ENCODE measurements at places on chromosomes 5 and 9. TPM values are rescaled to one million over a fixed set of nuclear protein-coding genes. Genes with fewer than 3 reads are reported as not detected.

GRCh38 chr9:98856982-98857381, 49.5 kb downstream of the GALNT12 start:
- H3K4me3 ChIP-seq, result no peak overlapping the region
- no peak for DNase-seq
- no peak overlapping the region for H3K27ac ChIP-seq
- no peaks in the 10 kb centered on the region for H3K4me1 ChIP-seq
- H3K36me3 ChIP-seq, result no peaks in the 10 kb centered on the region

DNA sequence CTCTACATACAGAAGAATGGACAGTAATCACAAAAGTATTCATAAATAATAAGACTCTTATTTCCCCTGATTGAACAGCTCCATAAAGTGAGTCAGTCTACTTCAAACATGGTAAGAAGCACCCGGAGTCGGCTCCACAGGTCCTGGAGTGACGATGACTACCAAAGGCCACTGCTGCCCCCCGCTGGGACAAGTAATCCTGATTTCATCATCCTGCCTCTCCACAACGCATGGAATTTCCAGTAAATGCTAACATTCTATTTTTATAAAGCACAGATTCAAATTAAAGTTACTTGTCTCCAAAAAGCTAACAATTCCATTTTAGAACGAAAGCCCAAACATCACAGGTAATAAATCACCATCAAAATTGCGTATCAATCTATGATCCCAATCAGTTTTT, 16.2 kb downstream of the ATPSCKMT start:
- no peaks in the 10 kb centered on the region for H3K27me3 ChIP-seq
- no peak overlapping the region for H3K27ac ChIP-seq
- H3K4me1 ChIP-seq, result no peaks in the 10 kb centered on the region
- peaks cover 18% of the 10 kb centered on the region for H3K36me3 ChIP-seq
- H3K4me3 ChIP-seq, result no peak overlapping the region
- peak; percentile 88 for DNase-seq

DNA sequence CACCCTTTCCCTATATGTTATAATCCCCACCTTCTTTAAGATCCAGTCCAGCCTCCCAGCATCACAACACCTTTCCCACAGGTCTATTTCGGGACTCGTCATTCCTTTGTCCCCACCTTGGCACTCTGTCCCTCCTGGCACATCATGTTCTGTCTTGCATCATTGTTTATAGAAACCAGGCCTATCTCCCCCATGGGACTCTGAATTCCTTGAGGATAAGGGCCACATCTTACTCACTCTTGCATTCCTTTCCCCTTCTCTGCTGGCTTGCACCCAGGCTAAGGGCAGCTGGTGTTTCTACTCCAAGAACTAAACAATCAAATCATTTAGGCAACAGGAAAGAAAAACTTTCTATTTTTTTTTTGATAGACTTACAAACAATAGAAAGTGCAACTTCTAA, 205.7 kb downstream of the AGTPBP1 start:
- H3K36me3 ChIP-seq, result no peaks in the 10 kb centered on the region
- H3K27me3 ChIP-seq, result no peaks in the 10 kb centered on the region
- no peaks in the 10 kb centered on the region for H3K4me1 ChIP-seq

GRCh38 chr9:12903316-12903715, 128.5 kb downstream of the LURAP1L start:
- no peaks in the 10 kb centered on the region for H3K27me3 ChIP-seq
- H3K4me1 ChIP-seq, result no peaks in the 10 kb centered on the region
- H3K4me3 ChIP-seq, result no peak overlapping the region
- no peaks in the 10 kb centered on the region for H3K36me3 ChIP-seq

Gene SV2C
- 16.2 TPM for total RNA-seq

Gene TAF11L6
- not detected for total RNA-seq
